ENCODE measurements at places on chromosomes 16 and 17.
A peak's percentile ranks its signal among the peaks of the same experiment; 100 is the strongest.

DNA sequence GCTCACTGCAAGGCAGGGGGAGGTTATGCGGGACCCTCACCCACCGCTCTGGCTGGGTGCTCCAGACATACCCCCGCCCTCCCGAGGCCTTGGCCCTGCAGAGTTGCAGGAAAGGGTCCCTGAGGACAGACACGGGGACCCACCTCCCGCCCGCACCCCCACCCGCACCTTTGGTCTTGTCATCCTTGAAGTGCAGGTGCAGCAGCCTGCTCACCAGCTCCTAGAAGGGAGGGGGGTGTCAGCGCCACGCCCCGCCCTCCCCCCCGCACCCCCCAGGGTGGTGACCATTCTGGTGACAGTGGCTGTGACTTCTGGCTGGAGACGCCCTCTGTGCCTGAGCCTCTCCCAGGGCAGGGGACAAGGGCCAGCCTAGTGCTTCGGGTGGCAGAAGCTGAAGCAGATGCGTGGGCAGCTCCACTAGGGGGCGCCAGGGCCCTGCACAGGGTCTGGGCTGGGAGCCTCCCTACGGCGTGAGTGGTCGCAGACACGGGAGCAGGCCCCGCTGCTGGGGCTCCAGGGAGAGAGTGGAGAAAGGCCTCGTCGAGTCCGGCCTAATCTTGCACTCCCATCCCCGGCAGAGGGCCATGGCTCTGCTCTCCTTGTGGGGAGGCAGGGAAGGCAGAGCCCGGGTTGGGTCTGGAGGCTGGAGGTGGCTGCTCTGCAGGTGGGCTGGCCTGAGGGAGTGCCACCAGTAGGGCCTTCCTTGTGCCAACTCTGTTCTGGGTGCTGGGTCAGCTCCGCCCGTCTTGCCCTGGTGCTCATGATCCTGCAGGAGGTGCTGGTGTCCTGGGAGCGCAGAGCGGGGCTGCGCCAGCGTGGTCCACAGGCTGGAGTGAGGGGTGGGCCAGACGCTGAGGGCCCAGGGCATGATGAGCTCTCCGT, 2.7 kb downstream of the CENPX start:
- DNase-seq = peak; percentile 53

DNA sequence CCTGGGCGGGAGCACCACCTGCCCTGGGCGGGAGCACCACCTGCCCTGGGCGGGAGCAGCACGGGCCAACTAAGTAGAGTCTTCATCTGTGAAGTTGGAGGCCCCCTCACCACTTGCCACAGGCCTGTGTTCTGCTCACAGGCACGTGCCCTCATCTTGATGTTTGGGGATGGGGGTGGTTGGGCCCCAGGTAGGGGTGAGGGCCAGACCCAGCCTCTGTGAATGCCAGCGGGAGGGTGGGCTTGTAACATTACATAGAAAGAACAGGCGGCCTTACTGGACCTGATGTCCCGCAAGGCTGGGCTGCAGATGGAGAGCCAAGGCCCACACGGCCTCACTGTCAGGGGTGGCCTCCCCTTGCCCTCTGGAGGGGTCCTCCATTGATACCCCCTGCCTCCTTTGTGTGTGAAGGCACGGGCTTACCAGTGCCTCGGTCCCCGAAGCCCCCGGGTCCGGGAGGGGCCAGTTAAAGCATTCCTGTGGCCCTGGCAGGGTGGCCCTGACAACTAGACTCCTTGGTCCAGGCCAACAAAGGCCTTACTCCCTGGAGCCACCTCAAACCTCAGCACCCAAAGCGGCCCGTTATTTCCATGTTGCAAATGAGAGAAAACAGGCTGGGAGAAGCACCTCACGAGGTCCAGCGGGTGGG, 1.1 kb upstream of the SLC16A3 start:
- no peak for DNase-seq

- DNase-seq = no peak
These were observed 45.0 kb downstream of the SLC7A5 start for GRCh38 chr16:87824016-87824990.

- no peak for DNase-seq
These were observed 1247.6 kb downstream of the CDH8 start for GRCh38 chr16:60788631-60789030.

DNA sequence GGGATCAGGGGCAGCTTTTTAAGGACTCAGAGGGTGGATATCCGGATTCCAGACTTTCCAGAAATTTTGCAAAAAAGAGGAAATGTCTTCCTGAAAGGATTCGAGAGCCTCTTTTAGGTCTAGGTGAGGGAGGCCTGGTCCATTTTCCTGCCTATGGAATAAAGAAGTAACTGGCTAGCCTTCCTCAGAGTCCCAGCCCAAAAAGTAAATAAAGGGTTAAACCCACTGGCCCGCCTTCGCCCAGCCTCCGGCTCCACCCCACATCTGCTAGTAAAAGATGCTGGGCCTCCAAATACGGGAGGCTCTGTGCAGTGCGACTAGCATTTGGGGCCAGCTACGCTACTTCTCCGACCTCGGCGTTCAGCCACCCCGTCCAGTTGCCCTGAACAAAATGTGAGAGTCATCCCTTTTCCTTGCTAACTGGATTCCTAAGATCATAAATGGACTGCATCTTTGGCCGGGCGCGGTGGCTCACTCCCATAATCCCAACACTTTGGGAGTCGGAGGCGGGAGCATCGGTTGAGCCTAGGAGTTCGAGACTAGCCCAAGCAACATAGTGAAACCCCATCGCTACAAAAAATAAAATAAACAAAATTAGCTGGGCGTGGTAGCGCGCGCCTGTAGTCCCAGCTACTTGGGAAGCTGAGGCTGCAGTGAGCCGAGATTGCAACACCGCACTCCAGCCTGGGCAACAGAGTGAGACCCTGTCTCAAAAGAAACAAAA, 824 bp upstream of the MPP2 start:
- DNase-seq = no peak

DNA sequence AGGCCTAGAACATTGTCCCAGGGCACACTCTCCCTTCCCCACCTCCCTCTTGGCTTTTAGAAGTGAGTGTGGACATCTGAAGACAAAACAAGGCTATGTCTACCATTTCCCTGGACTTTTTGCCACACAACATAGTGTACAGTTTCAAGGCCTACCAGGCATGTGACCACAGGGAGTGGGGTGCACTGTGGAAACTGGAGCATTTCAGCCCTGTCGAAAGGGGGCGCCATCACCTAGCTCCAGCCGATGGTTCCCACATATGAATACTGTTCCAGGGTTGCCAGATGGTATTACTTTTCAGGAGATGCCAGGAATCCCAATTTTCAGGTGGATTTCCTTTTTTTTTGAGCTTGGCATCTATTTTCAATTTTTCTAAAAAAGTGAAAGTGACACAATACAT, 140.7 kb downstream of the KATNIP start:
- DNase-seq = peak; percentile 22

DNA sequence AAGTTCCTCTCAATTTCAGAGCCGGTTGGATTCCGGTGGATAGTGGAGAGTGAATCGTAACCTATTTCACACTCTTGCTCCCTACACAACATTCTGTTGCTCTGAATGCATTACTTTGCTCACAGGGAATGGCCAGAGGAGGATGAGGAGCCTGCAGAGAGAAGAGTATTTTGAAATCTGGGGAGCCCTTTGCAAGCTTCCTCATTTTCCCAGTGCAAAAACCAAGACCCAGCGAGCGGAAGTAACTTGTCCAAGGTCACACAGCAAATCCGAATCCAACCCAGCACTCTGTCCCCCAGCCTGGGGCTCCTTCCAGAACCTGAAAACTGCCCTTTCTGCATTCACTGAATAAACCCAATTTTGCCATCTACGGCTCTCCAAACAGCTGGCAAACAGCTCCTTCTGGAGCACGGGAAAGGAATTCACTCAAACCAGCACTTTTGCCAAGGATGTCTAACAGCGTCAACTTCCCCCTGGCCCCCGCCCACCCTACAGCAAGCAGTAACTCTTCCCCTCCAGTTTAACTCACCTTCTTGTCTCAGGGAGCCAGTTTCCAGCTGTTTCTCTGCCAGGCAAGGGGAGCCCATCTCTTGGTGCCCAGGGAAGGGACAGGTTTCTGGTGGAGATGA, 557 bp downstream of the KCNG4 start:
- peak; percentile 52 for DNase-seq

DNA sequence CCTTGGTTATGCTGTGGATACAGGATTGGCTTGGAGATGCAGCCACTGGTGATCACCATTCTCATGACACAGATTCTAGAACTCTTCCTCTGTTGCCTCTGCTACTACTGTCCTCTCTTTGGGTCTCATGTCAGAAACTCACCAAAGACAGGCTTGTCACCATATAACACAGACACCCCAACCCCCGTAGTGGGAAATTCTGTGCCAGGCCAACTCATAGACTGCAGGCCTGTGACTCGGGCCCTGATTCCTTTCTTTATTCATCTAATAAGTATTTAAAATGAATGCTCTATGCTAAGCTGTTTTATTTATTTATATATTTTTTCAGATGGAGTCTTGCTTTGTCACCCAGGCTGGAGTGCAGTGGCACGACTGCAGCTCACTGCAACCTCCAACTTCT, 9.5 kb downstream of the CYB5D2 start:
- DNase-seq = peak; percentile 8

GRCh38 chr16:77290451-77291115, 91.4 kb downstream of the SYCE1L start:
- no peak for DNase-seq

DNA sequence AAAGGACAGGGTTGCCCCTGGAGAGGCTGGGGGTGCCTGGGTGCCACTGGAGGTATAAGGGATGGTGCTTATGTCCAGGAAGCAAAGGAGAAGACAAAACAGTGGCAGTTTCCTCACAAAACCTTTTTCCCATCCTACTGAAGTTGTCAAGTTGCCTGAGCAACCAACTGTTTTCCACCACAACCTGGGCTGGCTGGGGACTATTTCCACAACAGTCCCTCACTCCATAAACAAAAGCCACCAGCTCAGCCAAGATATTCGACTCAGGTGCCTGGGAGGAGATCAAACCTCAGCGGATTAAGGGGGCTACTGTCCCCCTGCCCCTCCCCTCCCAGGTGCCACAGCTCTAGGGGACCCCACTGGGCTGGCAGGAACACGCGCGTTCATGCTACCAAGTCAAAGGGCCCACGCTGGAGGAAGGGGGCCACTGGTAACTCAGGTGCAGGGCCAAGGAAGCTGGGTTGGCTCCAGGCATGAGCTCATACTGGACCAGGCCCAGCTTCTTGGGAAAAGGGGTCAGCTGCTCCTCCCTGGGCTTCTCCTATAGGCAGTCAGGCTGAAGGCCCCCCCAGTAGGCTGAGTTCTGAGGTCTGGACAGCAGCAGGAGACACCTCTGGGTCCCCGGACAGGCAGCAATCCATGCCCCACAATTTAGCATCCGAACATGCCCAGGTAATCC, 45.7 kb upstream of the MRPS23 start:
- DNase-seq = no peak

GRCh38 chr16:81551151-81551808, 106.7 kb downstream of the CMIP start:
- DNase-seq = peak; percentile 92

DNA sequence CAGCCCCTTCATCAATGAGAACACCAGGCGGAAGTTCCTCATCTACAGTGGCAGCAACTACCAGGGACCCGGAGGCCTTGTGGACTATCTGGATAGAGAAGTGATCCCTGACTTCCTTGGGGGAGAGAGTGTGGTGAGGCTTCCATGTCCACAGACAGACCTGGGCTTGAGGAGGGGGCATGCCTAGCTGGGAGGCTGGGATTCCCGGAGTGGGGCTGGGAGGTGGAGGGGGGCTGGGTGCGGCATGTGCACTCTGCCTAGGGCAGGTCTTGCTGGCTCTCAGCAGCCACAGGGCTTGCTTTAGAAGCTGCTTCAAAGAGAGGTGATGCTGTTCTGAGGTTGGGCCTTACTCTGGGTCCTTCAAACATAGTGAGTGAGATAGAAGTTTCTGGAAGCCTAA, 27.8 kb downstream of the NAGPA start:
- no peak for DNase-seq

- no peak for DNase-seq
These were observed 125.2 kb downstream of the C16orf78 start for GRCh38 chr16:49498666-49499413.

DNA sequence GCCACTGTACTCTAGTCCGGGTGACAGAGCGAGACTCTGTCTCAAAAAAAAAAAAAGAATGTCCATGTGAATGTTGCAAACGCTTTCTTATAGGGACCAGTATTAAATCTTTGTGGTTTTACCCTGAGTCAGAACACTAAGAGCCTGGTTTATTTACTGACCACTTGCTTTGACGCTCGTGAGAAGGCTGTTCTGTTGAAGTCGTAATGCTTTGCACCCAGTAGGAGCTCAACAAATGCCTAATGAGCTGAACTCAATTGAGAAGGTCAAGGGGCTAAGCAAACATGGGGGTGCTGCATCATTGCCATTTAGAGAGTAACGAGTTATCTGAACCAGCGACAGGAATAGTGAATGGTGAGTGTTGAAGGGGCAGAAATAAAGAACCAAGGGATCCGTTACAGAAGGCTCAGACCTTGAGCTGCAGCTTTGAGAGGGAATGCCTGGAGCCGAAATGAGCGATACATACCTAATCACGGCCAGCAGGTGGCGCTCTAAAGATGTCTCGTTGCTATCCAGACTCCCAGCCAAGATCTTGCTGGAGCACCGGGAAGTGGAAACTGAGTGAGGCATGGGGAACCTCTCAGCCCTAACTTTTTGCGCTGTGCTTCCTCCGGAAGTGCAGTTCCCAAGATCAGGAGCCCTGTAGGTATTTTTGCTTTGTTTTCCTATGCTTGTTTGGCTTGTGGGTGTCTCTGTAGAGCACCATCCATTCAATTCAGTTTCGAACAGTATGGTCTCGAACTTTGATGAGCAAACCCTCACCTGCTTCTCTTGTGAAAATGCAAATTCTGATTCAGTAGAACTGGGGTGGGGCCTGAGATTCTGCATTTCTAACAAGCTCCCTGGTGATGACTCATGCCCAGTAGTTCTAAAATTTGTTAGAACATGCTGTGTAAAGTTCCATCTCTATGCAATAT, 12.6 kb upstream of the RNF222 start:
- DNase-seq = peak; percentile 86

DNA sequence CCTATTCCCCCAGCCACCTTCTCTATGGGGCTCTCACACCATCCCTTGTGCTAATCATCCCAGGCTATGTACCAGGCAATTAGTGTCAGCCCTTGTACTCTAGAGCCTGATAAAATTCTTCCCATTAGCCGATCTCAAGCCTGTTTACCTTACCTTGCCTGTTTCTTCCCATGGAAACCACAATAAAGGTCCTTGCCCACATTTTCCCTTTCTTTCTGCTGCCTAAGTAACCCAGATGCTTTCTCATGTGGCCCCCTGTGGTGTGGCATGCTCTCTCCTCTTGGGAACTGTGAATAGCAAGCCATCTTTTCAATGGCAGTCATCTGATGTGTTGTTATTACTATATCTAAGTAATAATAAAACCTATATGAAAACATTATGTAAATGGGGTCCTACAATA, 265.8 kb upstream of the ELAC2 start:
- DNase-seq = no peak

GRCh38 chr16:4338712-4339299, 12.3 kb downstream of the PAM16 start:
- no peak for DNase-seq
